Dermis microvascular lymphatic vessel endothelial cell (primary cell): ENCODE measurements at places on chromosomes 5 and 9. TPM values are rescaled to one million over a fixed set of nuclear protein-coding genes. Genes with fewer than 3 reads are reported as not detected.

DNA sequence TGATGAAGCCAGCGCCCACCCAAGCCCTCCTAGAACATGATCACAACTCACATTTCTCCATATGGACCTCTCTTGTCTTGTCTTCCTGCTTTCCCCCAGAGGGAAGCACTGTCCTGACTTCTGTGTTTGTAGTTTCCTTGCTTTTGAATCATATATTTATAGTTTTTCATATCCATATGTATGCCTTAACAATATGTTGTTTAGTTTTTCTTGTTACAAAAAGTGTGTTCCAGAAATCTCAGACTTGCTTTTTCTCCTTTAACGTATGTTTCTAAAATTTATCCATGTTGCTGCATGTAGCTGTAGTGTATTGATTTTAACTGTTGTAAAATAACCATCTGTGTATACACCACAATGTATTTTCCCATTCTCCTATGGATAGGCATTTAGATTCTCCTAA is 182.0 kb upstream of the SMIM23 start:
- DNase-seq = no peak

GRCh38 chr9:95511616-95511931 is 5.2 kb downstream of the PTCH1 start:
- no peak for DNase-seq

DNA sequence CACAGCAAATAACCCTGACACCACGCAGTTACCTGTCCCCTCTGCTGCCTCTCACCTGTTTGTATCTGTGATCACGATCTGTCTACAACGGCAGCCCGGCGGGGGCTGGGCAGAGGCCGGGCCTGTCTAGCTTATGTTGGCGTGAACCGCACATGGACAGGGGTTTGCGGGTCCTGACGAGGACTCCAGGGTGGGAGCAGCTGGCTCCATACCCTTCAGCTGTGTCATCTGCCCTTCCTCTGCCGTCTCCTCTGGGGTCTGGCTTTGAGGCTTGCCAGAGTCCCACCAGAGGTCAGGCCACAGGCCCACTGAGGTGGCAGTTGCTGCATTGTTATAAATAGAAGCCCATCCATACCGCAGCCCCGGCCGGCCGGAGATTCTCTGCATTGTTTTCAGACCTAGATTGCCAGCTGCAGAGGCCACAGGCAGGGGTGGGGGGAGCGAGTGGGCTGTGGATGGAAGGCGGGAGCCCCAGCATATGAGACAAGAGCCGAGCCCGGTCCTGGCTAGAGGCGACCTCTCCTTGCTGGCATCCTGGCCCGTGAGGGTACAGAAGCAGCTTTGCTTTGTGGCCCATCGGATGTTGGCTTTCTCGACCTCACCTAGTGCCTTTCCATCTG is 37.8 kb downstream of the FAM78A start:
- DNase-seq = peak; percentile 89

DNA sequence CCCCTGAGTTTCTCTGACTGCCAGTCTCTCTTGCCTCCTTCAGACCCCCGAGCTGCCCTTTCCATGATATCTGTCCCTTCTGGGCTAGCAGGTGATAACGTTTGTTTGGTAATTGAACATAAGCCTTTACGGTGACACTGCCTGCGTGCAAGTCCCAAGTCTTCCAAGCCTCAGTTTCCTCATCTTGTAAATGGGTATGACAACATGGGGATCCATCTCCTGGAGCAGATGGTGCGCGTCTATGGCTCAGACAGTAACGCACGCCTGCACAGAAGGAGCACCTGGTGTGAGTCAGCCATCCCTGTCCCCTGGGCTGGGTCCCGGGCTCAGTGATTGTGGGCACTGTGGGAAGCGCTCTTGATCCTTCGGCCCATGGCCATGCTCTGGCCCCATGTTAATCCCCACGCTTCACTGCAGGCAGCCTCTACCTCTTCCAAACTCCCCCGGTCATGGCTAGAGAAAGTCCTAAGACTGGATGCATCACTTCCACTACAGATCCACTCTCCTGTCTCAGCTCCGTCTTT is 85.8 kb downstream of the DAP start:
- no peak for DNase-seq

The C6 gene
- not detected in 2 replicates for total RNA-seq

The PCA3 gene
- 0.25 TPM in 1 of 2 replicates, not detected in the other for total RNA-seq

- DNase-seq = no peak
Measured at GRCh38 chr9:128187361-128187760, 4.0 kb downstream of the CIZ1 start.

The CDKN2B-AS1 gene
- total RNA-seq = 0.76 and 1.4 TPM in 2 replicates

DNA sequence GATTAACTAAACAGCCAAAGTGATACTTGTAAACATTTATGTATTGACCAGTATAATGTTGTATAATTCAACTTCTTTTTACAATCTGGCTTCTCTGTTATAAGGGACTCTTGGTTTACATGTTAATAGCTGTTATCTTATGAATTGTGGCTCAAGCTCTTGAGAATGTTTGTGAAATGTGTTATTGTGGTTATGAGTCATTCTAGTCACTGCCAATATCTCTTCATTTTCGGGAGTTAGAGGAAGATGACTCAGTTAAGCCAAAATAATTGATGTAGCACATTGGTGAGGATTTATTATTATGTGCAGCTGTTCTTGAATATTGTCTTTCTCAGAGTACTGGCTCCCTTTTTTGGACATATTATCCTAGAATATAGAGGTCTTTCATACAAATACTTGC is 655.2 kb upstream of the RIOK2 start:
- peak; percentile 95 for DNase-seq

The ELAVL2 gene
- total RNA-seq = 0.25 and 0.77 TPM in 2 replicates

The ANKRD34B gene
- total RNA-seq = not detected in 2 replicates

GRCh38 chr5:432928-433791 is 9.8 kb upstream of the EXOC3 start:
- no peak for DNase-seq

GRCh38 chr9:14866200-14866749 is 44.0 kb downstream of the FREM1 start:
- no peak for DNase-seq

The TMEM252 gene
- 0.13 TPM in 1 of 2 replicates, not detected in the other for total RNA-seq

The PCDHGA6 gene
- 1.2 and 2.4 TPM in 2 replicates for total RNA-seq

GRCh38 chr9:6495466-6495865 is 82.5 kb downstream of the UHRF2 start:
- peak; percentile 32 for DNase-seq

The SPATA31E1 gene
- not detected in 2 replicates for total RNA-seq

The ENTPD8 gene
- 0.25 and 0.26 TPM in 2 replicates for total RNA-seq

GRCh38 chr5:95809414-95809960 is 13.0 kb downstream of the GLRX start:
- no peak for DNase-seq

- DNase-seq = no peak
Measured at GRCh38 chr5:122273696-122274095, 38.3 kb upstream of the SNCAIP start.

- DNase-seq = no peak
Measured at GRCh38 chr5:53179691-53180090, 70.1 kb upstream of the MOCS2 start.

DNA sequence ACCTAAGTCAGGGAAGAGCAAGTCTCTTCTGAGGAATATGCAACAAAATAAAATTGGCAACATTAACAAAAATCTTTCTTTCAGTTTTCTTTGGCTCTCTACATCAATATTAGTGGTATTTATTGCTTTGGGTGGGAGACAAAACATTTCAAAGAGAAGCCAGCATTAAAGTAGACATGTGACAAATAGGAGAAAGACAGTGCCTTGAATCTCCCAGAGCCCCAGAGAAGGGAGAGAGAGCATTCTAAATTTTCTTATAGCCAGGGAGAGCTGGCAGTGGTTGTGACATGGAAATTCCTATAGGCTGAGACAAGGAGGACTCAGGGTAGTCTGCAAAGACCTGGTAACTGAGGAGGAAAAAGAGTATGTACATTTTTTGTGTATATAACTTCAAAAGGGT is 79.4 kb upstream of the NREP start:
- DNase-seq = no peak

The PSMB7 gene
- 193 and 196 TPM in 2 replicates for total RNA-seq

The NINJ1 gene
- 26.4 and 53.5 TPM in 2 replicates for total RNA-seq

The GARIN3 gene
- not detected in 2 replicates for total RNA-seq

GRCh38 chr5:149024943-149025342 is 37.9 kb downstream of the SH3TC2 start:
- no peak for DNase-seq

DNA sequence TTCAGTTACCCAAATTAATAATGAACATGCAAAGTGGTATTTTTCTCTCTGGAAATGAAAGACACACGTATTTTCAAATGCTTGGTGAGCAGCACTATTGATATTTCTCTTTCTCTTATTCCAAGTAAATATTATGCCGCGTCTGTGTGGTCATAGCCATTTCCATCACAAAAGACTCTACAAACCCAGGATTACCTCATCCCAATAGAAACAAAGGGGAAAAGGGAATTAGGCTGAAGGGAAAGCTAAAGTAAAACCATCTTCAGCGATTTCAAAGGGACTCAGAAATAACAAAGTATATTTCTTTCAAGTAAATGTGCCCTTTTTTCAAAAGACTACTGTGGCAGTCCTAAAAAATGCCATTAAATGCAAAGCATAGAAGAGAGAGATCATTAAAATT is 62.0 kb upstream of the FST start:
- peak; percentile 12 for DNase-seq

DNA sequence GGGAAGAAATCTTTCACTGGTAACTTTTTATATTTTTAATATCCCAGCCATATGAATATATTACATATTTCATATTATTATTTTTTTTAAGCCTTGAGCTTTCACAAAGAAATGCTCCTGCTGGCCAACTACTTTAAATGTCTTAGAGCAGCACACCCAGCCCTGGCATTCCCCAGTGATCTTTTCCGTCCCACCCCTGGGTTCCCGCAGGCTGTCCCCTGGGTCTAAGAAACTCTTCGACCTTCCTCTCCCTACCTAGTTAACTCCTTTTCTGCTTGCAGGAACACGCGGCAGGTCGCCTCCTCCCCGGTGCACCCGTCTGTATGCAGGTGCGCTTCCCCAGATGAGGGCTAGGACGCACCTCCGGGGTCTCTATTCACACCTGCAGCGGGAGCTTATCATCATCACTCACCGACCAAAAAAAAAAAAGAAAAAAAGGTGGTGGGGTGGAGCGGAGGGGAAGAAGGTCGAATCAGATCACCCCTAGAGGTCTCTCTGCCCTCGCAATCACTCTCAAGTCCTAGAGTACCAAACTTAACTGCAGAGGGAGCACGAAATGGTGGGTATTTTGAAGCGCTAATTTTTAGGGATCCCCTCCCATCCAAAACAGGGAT is 696 bp downstream of the ZFP62 start:
- peak; percentile 4 for DNase-seq

- no peak for DNase-seq
Measured at GRCh38 chr5:159801303-159801702, 115.0 kb upstream of the ADRA1B start.

DNA sequence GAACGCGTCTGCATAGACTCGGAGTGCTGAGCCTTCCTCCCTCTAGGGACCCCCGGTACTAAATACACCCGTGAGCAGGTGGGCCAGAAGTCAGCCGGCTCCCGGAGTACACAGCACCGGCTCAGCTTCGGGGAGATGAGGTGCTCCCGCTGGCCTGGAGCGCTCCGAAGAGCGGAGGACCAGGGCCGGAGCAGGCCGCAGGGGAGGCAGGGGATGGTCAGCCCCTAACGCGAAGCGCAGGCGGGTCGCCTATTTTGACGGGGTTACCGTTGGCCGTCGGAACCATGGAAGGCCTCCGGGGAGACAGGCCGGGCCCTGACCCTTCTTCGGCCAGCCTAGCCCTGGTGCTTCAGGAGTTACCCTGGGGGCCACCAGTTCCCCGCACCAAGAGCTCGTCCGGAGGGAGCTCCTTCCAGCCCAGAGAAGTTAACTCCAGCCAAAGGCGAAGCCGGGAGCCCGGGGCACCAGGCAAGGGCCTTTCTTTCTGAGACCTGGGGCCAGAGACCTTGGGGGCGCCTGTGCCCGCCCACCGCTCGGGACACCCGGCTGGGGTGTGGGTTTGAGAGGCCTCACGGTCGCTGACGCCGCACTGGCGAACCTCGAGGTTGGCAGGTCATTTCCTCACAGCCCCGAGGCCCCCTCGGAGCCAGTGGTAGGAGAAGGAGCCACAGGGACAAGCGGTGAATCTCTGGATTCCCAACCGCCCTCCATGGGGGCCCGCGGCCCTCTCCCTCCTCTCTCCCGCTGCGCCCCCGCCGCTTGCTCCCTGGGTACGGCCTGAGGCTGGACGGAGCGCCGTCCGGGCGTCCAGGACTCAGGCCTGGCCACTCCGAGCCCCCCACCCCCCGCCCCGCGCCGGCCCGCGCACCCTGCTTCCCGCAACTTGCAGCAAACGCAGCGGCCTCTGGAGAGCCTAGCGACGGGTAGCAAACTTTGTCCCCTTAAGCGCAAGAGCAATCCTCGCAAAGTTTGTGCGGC is 3.4 kb upstream of the IRX4 start:
- DNase-seq = no peak

- DNase-seq = no peak
Measured at GRCh38 chr9:130779153-130779855, 55.8 kb upstream of the ABL1 start.

GRCh38 chr5:153938191-153938842 is 100.4 kb downstream of the FAM114A2 start:
- no peak for DNase-seq

The APC gene
- 44.9 and 56.6 TPM in 2 replicates for total RNA-seq

GRCh38 chr9:5557606-5558587 is 47.6 kb downstream of the PDCD1LG2 start:
- DNase-seq = no peak

DNA sequence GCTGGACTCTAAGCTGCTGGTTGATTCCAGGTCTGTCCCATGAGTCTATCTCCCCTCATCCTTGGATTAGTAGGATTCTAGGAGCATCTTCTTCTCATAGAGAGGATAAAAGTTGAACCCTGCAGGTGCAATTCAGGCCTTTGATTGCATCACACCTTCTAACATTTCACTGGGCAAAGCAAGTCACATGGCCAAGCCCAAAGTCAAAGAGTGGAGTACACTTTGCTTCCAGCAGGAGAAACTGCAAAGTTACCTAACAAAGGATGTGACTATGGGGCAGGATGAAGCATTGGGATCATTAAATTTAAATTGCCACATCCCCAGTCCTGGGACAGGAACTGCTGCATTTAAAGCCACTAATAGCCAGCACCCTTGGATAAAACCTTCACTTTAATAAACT is 51.0 kb upstream of the EGFLAM start:
- DNase-seq = no peak

The GPX3 gene
- 8.6 and 15.7 TPM in 2 replicates for total RNA-seq

- DNase-seq = no peak
Measured at GRCh38 chr9:98612061-98612752, 96.5 kb downstream of the GABBR2 start.

DNA sequence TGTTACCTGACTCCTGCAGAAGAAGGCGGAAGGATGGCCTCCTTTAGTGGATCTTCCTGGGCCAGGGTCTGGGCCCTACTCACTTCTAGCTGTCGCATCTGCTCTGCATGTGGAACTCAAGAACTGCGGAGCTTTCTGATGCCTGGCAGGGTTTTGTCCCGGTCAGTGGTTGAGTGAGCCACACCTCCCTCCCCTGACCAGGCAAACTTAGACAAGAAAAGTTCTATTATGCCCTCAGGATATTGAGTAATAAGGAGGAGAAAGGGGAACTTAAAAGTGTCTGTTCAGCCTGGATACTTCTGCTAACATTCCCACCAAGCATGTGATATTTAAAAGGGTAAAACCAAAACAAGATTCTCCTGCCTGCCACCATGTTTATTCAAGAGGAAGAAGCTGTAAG is at the start of gene FYB1:
Gene FYB1 (minus strand): TSS at position 127 of the 400 bp plus-strand sequence. CDS start 16,603 bp downstream, outside the sequence.
- DNase-seq = no peak
